ENCODE measurements at places on chromosomes 3 and 15.

DNA sequence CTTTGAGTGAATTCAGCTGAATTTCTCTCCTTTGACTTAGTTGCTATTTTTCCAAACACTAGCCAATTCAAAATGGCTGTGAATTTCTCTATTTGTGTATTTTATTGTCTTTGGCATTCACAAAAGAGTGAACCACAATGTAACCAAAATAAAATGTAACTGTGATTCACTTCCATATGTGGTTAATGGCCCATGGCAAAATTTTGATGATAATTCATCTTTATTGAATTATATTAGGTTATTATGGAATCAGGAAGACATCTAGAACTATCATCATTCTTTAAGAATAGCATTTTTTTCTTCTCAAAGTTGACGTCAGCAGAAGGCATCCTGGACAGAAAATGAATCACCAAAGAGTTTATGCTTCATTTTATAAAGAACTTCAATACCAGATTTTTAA is 705.3 kb upstream of the NAALADL2 start:
- no peak for DNase-seq

- DNase-seq, result no peak
Measured at GRCh38 chr3:15645740-15646501, 44.4 kb downstream of the BTD start.

- peak; percentile 70 for DNase-seq
Measured at GRCh38 chr15:78007964-78008886, 69.3 kb downstream of the TBC1D2B start.

GRCh38 chr3:13025778-13026518 is 47.3 kb downstream of the IQSEC1 start:
- no peak for DNase-seq

GRCh38 chr3:81808900-81809299 is 47.5 kb upstream of the GBE1 start:
- no peak for DNase-seq

- peak; percentile 48 for DNase-seq
Measured at GRCh38 chr15:89364341-89364740, 29.7 kb upstream of the POLG start.

GRCh38 chr3:151919446-151919845 is 46.0 kb downstream of the SUCNR1 start:
- peak; percentile 8 for DNase-seq

DNA sequence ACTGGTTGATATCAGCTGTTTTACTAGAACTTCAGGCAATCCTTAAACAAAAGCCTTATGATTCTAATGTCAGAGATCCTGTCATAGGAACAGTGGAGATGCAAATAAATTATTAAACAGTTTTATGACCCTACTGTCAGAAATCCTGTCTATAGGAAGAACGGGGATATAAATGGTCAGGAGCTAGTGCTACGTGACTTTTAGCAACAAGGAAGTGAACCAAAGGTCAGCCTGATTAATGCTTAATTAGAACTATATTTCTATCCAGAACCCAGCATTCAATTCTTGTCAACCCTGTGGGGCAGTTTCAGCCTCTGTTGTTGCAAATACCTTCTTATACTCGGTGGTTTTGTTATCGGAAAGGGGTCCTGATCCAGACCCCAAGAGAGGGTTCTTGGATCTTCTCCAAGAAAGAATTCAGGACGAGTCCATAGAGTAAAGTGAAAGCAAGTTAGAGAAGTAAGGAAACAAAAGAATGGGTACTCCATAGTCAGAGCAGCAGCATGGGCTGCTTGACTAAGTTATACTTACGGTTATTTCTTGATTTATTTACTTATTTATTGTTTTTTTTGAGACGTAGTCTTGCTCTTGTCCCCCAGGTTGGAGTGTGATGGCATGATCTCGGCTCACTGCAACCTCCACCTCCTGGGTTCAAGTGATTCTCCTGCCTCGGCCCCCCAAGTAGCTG is 59.9 kb upstream of the RNU6-1 start:
- DNase-seq, result no peak

GRCh38 chr3:16529264-16529663 is 15.8 kb upstream of the RFTN1 start:
- no peak for DNase-seq

GRCh38 chr3:122052968-122053367 is 2.2 kb upstream of the CD86 start:
- no peak for DNase-seq

- DNase-seq, result no peak
Measured at GRCh38 chr15:87154761-87155160, 1075.1 kb downstream of the AGBL1 start.

GRCh38 chr3:21752749-21753347 is 1.8 kb upstream of the ZNF385D start:
- no peak for DNase-seq

GRCh38 chr3:155690921-155691320 is 54.0 kb downstream of the PLCH1 start:
- DNase-seq, result no peak

- no peak for DNase-seq
Measured at GRCh38 chr3:148439254-148439822, 258.4 kb upstream of the AGTR1 start.

DNA sequence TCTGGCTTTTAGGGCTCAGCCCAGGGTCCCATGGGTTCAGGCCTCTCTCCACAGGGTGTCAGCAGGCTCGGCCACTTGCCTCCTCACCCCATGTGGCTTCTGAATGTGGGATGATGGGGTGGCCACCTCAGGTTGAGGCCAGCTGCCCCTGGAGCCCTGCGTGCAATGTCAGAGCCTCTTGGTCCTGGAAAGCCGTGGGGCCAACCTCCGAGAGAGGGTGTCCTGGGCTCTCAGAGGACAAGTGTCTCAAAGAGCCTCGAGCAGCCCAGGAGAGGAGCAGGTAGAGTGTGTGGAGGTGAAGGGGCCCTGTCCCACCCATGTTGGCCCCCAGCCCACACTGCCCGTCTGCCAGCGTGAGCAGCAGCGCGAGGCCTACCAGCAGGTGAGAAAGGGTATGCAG is 86.0 kb downstream of the PLXNA1 start:
- DNase-seq, result no peak

DNA sequence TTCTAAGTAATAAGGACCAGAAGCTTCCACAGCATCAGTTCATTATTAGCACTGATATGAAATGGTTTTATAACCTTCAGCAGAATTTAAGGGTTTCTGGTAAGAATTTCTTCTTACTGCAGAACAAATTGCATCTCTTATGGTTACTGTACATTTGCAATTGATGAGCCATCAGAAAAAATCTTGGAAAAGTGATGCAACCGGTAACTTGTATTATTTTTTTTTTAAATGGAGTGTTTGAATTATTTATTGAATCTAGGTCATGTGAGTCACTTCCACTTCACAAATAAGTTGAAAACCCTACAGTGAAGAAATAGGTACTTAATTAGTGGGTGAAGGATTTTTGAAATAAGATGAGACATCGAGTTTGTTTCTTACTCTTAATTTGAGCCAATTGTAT is 786.0 kb downstream of the TUSC7 start:
- no peak for DNase-seq

GRCh38 chr3:52193065-52193464 is 4.9 kb upstream of the ALAS1 start:
- DNase-seq, result no peak

- no peak for DNase-seq
Measured at GRCh38 chr3:133503409-133503808, 70.1 kb upstream of the CDV3 start.

GRCh38 chr15:44588541-44588940 is 51.6 kb downstream of the EIF3J start:
- DNase-seq, result no peak

- DNase-seq, result no peak
Measured at GRCh38 chr3:44612678-44613077, 12.2 kb upstream of the ZNF197 start.

DNA sequence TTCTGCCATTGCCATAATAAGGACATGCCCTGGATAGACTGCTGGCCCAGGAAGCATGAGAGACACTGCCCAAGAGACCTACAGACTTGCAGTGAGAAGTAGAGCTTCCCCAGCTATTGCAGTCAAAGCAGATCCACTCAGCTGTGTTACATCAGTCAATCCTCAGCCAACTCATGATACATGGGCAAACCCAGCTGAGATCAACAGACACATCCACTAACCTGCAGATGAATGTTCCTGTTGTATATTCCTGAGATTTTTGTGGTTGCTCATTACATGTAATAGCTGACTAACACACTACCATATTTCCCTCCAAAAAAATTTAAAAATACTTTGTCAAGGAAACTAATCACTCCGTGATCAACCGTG is 68.6 kb downstream of the DCLK3 start:
- no peak for DNase-seq

GRCh38 chr3:124885466-124886167 is 1.5 kb downstream of the ITGB5 start:
- DNase-seq, result no peak

- DNase-seq, result no peak
Measured at GRCh38 chr15:59632714-59633113, 21.1 kb downstream of the GCNT3 start.
